ENCODE measurements at places on chromosomes 12 and 14.

DNA sequence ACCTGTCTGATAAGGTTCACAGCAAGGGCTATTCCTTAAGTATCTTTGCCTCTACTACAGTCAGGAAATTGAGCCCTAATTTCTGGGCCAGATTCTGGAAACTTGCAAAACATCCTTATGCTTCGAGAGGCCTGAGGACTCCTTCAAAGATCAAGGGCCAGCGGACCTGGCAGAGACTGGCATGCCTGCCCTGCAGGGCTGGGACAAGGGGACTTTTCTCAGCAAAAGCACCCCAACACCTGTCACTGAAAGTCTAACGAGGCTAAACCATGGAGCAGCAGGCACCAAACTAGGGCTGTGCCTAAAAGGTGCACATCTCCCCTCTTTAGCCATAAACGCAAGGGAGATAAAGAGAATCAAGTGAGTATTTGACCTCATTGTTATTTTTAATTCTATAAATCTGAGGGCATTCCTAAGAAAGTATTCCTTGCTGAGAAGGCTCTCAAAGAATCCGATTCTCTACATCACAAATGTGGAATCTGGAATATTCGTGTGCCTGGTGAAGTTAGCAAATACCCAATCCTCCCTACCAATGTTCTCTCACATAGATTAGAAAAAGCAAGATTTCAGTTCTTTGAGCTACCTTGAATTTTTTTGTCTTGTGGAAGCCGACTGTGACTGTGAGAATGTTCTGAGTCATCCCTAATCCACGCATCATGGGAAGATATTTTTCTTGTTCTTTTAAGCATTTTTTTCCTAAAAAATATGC, 328.2 kb upstream of the NOVA1 start:
- DNase-seq, result no peak

DNA sequence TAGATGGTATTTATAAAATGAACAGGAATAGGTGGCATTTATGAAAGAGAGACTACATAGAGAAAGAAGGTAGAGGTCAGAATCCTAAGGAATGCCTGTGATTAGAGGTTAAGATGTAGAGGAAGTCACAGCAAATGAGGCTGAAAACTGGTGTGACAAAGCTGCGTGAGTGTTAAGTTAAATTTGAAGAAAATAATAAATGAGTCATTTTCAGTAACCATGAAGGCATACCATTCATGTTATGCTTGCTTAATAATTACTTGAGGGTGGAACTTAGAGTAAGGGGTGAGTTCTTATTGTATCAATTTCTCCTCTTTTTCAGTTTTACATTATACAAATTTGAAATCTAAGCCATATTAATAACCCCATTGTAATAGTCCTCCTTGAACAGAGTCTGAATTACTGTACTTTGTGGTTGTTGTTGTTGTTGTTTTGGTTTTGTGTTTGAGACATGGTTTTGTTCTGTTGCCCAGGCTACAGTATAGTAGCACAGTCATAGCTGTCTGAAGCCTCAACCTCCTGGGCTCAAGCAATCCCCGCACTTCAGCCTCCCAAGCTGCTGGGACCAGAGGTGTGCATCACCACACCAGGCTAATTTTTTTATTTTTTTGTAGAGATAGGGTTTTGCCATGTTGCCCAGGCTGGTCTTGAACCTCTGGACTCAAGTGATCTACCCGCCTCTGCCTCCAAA, 761.5 kb downstream of the GALC start:
- DNase-seq, result no peak

- peak; percentile 86 for DNase-seq
Measured at GRCh38 chr12:6944381-6945186, 762 bp downstream of the C12orf57 start.

DNA sequence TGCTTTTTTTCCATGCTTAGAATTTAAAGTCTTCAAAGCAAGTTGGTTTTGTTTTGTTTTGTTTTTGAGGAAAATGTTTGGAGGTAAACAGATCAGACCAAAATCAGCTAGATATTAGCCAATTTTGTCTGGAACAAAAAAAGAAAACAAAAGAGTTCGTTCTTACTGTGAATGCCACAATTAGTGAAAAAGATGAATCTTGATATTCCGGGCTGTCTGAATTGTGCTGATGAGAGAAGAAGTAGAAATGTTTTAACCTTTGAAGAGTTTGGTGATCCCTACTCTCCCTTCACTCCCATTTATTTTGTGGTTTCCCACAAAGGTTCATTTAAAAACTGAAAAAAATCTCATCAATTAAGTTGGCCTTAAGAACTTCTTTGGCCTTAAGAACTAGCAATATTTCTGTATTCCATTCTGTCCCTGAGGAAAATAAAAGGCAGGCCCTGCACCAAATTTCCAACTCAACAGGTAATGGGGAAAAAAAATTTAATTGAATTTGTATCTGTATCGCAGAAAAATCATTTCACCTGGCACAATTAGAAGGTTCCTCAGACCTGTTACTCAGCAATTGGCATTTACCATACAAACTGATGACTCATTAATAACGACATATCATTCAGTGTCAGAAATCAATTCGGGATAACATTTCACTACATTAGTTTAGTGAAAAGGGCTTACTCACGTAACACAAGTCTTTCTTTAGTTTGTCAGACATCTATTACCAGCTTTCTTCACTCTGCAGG, 562 bp upstream of the GLIPR1L2 start:
- no peak for DNase-seq

GRCh38 chr12:89162589-89163261, 189.6 kb downstream of the DUSP6 start:
- peak; percentile 5 for DNase-seq

- DNase-seq, result no peak
Measured at GRCh38 chr12:104050436-104050835, 449 bp upstream of the GLT8D2 start.

DNA sequence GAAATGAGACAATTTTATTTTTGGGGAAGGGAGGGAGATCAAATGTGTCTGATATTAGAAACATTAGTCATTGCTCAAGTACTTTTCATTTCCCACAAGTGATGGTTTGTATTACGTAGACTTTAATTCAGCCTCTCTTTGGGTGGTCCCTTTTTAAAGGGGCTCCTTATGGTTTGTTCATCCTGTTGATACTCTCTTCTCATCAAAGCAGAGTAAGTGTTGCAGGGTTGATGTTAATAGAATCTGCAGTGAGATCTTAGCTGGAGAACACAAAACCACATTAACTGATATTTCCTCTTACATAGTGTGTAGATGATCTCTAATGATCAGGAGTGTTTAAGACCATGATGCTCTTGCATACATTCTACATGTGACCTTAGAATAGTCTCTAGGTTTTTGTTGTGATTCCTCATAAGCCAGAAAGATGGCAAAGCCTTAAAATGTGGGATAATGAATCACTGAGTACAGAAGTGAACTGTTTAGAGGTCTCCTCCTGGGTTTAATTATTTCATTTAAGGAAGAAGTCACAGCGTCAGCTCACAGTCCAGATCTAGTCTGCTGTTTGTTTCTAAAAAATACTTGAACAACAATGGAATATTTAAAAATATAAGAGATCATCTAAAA, 87.4 kb upstream of the PTPRR start:
- DNase-seq, result no peak

- DNase-seq, result no peak
Measured at GRCh38 chr14:54806616-54807015, 96.0 kb downstream of the GCH1 start.

DNA sequence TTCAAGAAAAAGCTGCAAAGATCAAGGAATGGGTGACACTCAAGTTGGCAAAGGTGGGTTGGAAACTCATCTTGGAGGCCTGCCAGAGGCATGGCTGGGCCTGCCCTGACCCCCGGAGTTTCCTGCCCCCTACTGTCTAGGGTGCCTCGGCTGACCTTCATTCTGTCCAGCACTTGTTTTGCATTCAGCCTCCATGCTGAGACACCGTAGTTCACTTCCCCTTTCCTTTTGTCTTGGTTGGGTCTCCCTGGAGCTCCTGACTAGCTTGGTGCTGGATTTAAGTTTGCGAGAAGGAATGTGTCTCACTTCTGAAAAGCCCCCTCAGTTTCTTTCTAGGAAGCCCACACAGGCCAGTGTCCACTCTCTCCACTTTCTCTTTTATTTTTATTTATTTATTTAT, 26.5 kb downstream of the PLEKHH1 start:
- no peak for DNase-seq

DNA sequence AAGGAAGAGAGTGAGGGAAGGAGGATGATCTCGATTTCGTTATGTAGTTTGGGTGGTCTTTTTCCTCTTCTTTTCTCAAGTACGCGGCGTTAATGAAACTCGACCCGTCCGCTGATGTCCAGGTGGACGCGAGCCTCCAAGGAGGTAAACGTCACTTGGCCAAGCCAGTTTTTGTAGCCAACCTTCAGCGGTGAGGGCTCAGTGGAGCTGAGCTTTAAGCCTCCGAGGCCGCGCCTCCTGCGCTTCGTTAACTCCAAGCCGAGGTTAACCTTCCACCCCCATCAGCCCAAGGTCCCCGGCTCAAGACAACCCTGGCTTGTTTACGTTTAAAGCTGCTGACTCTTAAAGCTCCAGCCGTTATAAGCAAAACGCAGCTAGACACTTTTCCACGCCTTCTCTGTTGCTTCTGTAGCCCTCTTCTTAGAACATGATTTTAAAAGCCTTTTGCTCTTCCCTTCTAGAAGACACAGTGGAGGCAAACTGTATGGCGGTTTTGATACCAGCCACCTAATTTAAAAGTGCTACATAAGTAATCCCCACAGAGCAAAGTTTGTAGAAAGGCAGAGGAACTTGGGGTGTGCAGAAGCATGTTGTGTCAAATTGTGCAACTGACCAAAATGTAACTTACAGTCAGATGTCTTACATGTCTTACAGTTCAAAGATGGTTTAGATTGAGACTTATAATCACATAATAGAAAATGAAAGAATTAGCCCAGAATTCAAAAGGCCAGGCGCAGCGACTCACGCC, 923 bp upstream of the ITPR2 start:
- peak; percentile 65 for DNase-seq

DNA sequence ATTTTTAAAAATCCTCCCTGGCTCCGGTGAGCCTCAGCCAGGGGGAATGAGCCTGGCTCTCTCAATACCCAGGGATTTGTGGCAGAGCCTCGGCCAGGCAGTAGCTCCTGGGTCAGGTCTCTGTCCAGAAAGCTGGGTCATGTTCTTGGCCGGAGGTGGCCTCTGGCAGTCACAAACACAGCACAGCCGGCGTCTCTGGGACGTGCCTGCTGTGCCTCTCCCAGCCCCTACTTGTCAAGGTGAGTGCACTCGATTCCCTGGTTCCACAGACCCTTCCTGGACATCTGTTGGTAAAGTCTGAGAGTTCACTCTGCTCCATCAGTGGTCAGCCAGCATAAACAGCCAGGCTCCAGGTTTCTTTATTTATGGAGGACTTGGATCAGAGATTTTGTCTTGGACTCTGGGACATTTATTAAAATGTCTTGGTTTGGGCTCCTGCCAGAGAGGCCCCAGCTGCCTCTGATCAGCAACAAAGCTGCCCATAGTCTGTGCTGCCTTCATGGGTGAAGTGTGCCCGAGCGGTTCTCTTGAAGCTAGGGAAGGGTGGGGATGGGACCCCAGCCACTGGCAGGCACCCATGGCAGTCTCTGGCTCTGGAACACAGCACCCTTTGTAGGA, 56.7 kb downstream of the DGLUCY start:
- DNase-seq, result no peak

DNA sequence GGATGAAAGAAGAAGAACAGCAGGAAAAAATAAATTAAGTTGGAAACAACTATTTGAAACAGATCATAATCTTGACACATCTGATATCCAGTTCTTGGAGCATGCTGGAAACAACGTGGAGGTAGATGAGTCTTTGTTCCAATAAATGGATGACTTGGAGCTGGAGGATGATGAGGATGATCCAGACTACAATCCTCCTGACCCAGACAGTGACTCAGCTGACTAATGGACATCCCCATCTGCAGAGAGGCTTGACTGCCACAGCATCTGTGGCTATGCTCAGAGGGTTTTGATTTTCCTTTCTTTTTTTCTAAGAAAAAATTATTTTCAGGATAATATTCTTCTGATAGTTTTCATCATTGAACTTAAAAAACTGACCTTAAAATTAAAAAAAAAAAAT, 6.2 kb upstream of the ZDHHC17 start:
- DNase-seq, result no peak

GRCh38 chr12:29960122-29960521, 176.4 kb upstream of the TMTC1 start:
- no peak for DNase-seq
